Hematopoietic multipotent progenitor cell (in vitro differentiated cells): ENCODE measurements at places on chromosomes 3 and 15.

GRCh38 chr3:104521606-104522336 lies 844.9 kb upstream of the ALCAM start:
- no peak for DNase-seq

DNA sequence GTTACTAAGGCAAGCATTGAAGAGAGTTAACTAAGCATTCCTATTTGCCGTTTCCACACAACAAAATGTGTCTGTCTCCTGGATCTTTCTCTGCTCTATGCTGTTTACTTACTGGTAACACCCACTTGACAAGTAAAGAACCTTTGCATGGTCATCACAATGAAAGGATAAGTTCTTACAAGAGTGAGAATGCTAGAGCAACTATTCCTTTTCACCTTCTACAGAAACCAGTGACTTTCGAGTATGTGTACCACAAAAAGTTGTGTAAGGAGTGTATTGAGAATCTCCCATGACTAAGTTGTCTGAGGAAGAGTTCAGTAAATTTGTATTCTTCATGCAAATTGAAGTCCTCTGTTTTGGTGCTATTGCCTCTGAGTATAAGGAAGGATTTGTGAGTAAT lies 10.8 kb downstream of the TIPARP start:
- DNase-seq: no peak

DNA sequence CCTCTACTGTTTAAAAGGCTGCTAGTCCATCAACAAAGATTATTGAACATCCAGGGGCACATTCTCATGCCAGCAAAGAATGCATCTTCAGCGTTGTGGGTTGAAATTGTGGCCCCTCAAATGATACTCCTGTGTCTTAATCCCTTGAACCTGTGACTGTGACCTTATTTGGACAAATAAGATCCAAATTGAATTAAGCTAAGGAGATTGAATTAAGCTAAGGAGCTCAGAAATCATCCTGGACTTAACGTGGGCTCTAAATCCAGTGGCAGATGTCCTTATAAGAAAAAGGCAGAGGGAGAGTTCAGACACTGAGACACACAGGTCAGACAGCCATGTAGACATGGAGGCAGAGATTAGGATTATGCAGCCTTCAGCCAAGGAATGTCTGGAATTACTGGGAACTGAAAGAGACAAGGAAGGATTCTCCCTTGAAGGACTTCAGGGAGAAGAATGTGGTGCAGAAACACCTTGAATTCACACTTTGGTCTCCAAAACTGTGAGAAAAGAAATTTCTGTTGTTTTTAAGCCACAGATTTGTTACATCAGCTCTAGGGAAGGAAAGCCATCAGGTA lies 57.3 kb upstream of the SLC24A5 start:
- DNase-seq: no peak

DNA sequence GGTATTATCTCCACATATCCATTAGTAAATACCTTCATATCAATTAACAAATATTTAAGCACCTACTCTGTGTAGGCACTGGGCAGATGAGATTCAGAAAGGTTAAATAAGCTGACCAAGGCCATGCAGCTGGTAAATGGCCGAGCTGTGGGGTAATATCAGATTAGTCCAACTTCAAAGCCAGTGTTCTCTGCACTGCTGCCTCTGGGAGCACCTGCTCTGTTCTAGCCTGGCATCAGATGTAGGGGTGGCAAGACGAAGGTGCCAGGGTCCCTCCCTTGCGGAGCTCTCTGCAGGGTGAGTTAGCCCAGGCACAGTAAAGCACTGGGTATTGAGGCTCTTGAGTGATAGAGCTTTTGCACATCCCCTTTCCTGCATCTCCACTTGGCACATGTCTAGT lies 5.5 kb downstream of the TATDN2 start:
- DNase-seq: no peak

GRCh38 chr15:73389971-73390544 lies 21.3 kb upstream of the HCN4 start:
- DNase-seq: no peak

DNA sequence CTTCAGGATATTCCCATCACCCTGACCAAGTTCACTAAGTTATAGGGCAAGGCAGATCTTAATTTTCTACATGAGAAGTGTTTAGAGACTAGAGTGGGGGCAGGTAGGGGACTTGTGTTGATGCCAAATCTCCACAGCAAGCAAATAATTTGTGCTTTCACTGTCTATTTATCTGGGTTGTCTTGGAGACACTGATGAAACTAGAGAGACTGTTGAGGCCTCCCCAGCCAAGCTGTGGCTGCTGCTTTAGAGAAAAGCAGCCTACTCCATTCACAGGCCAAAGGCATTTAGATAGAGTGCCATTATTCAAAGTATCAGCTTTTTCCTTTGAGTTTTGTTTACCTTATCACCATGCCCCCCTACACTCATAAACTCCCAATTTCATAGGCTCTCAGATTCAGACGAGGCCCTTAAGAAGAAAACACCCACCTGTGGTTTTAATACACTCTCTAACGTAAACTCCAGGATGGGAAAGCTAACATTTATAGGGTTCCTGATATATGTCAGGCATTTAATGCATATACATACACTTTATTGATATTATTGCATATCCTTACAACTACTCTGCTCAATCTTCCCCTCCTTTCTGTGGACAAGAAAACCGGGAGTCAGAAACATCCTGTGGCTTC lies 130.4 kb upstream of the FOXB1 start:
- no peak for DNase-seq

GRCh38 chr15:78374436-78375393 lies 34.6 kb downstream of the CRABP1 start:
- no peak for DNase-seq

- no peak for DNase-seq
Observed at GRCh38 chr15:60116456-60117089, 112.5 kb downstream of the FOXB1 start.

GRCh38 chr3:185943760-185944106 lies 5.9 kb upstream of the TRA2B start:
- DNase-seq: no peak

- DNase-seq: no peak
Observed at GRCh38 chr3:21390856-21391255, 360.2 kb downstream of the ZNF385D start.

GRCh38 chr3:134251731-134252391 lies 1.2 kb upstream of the RYK start:
- DNase-seq: no peak

GRCh38 chr3:64345371-64345770 lies 120.1 kb upstream of the PRICKLE2 start:
- DNase-seq: no peak

- no peak for DNase-seq
Observed at GRCh38 chr15:74770211-74770903, 11.5 kb upstream of the CSK start.

- DNase-seq: no peak
Observed at GRCh38 chr3:144127014-144127413, 155.4 kb downstream of the DIPK2A start.

DNA sequence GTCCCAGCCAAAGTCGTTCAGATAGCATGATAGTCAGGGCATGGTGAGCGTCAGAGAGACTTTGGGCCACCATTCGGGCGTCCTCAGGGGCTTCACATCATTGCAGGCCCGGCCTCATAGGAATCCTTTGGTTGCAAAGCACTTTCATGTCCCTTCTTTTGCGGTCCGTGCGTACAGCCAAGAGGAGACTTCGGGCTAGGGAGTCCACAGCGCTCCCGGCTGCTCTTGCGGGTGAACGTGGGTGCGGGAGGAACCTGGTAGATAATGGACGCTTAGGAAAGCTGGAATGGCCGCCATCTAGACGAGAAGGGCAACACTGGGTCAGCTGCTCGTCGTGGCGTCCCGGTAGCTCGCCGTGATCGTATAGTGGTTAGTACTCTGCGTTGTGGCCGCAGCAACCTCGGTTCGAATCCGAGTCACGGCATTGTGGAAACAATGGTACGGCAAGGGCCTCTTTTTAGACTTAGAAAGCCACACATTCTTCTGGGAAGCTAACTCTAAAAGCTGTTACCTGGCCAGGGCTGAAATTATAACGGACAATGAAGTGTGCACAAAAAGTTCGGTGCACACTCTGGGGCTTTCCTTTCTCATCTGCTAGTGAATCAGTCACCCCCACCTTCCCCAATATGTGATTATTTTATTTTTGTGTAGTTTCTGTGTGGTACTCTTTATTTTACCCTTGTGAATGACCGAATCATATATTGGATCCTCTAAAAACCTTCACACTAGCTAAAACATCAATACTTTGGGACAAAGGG lies 13.2 kb upstream of the SHF start:
- peak; percentile 65 for DNase-seq

- no peak for DNase-seq
Observed at GRCh38 chr15:94877833-94878232, 646.5 kb downstream of the MCTP2 start.

- DNase-seq: no peak
Observed at GRCh38 chr3:150147776-150148175, 177.1 kb upstream of the PFN2 start.

GRCh38 chr15:36525430-36525829 lies 54.0 kb upstream of the CDIN1 start:
- no peak for DNase-seq

- DNase-seq: no peak
Observed at GRCh38 chr3:151878465-151878864, 5.0 kb downstream of the SUCNR1 start.

DNA sequence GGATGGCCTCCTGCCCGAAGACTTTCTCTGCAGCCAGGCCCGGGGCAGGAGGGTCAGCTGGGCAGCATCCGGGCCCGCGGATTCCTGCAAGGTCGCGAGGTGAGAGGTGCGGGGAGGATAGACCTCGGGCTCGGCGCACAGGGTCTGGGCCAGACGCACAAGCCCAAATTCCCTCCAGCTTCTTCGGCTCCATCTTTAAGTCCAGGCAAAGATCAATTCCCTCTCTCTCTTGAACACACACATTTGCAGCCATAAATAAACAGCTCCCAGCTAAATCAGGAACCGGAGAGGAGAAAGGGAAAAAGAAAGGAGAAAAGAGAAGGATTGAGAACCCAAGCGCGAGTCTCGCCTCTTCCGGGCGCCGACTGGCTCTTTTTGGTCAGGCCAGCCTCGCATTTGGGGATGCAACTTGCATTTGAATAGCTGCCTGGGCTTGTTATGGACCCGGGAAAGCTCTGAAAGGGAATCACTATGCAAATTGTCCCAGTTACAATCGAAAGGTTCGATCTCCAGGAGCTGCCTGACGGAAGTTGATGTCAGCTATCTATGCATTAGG lies 14.5 kb upstream of the ONECUT1 start:
- DNase-seq: peak; percentile 22

DNA sequence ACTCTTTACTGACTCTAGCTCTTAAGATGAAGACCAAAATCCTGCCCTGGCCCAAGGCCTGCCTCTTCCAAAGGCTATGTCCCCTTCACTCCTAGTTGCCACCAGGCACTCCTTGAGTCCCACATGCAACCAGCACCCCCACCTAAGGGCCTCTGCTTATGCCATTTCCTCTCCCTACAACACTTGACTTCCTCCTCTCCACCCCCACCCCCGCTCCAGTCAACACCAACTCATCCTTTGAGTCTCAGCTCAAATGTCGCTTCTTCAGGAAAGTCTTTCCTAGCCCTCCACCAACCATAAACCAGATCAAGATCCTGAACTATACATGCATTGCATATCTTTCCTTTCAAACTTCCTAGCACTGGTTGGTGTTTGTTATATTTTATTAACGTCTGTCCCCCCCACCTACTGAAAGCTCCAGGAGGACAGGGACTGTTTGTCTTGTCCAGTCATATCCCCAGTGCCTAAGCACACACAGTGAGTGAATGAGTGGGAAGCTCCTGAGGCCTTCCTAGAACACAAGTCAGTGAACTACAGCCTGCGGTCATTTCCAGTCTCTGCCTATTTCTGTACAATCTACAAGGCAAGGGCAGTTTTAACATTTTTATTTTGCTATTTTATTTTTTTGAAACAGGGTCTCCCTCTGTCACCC lies 7.3 kb downstream of the TBC1D2B start:
- DNase-seq: no peak

GRCh38 chr15:66674756-66675155 lies 27.3 kb upstream of the SMAD6 start:
- DNase-seq: no peak

- DNase-seq: no peak
Observed at GRCh38 chr15:74319596-74320351, 47.7 kb downstream of the CYP11A1 start.

GRCh38 chr3:66949898-66950297 lies 48.2 kb upstream of the KBTBD8 start:
- DNase-seq: no peak

DNA sequence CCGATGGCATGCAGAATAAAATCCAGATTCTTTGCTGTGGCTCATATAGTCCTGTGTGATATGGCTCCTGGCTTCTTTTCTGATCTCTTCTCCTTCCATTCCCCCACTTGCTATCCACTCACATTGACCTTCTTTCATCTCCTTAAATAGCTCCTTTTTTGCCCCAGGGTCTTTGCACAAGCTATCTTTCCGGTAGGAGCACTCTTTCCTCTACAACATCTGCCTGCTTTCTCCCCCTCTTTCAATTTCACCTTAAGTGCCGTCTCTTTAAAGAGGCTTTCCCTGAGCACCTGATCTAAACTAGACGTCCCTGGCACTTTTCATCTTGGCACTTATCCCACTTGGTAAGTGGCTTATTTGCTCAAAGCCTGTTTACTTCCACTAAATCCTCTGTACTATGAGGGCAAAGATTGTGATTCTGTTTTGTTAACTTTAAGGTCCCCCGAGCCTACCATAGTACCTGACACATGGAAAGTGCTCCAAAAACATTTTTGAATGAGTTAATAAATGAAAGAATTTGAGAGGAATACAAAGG lies 323.3 kb upstream of the TLE3 start:
- DNase-seq: no peak

GRCh38 chr15:45134682-45135604 lies 5.1 kb downstream of the DUOX1 start:
- no peak for DNase-seq

DNA sequence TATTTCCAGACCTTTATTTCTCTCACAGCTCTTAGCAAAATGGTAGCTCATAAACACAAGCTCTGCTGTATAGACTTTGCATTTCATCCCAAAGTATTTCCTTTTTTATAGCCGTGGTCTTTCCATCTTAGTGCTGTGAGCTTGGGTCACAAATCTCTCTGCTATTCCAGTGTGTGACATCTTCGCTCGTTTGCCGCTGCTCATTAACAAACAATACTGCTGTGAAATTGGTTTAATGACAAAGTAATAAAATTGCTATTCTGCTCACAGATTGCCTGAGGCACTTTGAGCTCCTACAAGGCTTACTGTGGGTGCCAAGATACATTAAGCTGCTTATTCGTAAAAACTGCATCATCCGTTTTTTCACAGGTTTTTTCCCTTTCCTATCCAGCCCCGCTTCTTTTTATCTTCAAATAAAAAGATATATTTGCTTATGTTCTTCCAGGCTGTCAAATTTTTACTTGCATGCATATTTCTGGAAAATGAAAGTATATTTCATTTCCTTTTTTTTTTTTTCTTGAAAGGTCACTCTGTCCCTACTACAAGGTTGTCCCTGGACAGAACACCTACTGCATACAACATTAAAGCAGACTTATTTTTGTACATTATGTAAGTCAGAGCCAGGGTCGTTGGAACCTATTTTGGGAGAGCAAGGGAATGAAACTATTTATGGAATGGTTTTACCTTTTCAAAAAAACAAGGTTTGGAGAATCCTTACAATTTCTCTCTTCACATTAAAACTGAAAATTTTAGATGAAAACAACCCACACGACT lies 174.5 kb downstream of the MEIS2 start:
- no peak for DNase-seq

- DNase-seq: no peak
Observed at GRCh38 chr15:37698679-37699078, 235.8 kb upstream of the TMCO5A start.
